Kidney epithelial cell (primary cell): ENCODE measurements at places on chromosomes 12 and 14. TPM values are rescaled to one million over a fixed set of nuclear protein-coding genes. Genes with fewer than 3 reads are reported as not detected.

Gene RTL1
- total RNA-seq = 1.1 and 1.2 TPM in 2 replicates

Gene TAS2R10
- total RNA-seq = 0.34 and 0.46 TPM in 2 replicates

Gene DAO
- not detected in 2 replicates for total RNA-seq

Gene TSHR
- total RNA-seq = not detected in 2 replicates

Gene TMEM121
- total RNA-seq = 10.1 and 13.4 TPM in 2 replicates

Gene MAP3K9
- total RNA-seq = 10.4 and 12.0 TPM in 2 replicates
